WTC11 (cell line): ENCODE measurements at places on chromosomes 2 and 18. TPM values are rescaled to one million over a fixed set of nuclear protein-coding genes. Genes with fewer than 3 reads are reported as not detected.

Gene B3GNT7
- 151 to 197 TPM (median 194 TPM) in 3 replicates for total RNA-seq

DNA sequence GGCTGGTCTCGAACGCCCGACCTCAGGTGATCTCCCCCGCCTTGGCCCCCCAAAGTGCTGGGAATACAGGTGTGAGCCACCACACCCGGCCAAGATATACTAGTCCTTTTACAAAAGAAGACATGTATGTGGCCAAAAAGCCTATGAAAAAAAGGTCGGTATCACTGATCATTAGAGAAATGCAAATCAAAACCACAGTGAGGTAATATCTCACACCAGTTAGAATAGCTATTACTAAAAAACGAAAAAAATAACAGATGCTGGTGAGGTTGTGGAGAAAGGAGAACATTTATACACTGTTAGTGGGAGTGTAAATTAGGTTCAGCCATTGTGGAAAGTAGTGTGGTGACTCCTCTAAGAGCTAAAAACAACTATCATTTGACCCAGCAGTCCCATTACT lies 26.4 kb downstream of the KLHL23 start:
- 0 out of 2 replicates have a peak, but pooled peaks cover 5% of the 10 kb centered on the region for H3K4me1 ChIP-seq
- H3K27ac ChIP-seq, result no peak overlapping the region
- no peak overlapping the region for H3K4me3 ChIP-seq
- peaks cover 31% of the 10 kb centered on the region for H3K36me3 ChIP-seq
- no peak for DNase-seq
- H3K27me3 ChIP-seq, result no peaks in the 10 kb centered on the region

- H3K4me1 ChIP-seq, result peaks cover 14% of the 10 kb centered on the region
- no peak overlapping the region for H3K4me3 ChIP-seq
- H3K27me3 ChIP-seq, result no peaks in the 10 kb centered on the region; the same call in 1 of the 2 replicates
- H3K27ac ChIP-seq, result no peak overlapping the region
- no peak for DNase-seq
- H3K36me3 ChIP-seq, result no peaks in the 10 kb centered on the region
Measured at GRCh38 chr2:96157649-96158553, 12.7 kb upstream of the DUSP2 start.

Gene KCNK3
- 0.22 to 0.30 TPM (median 0.30 TPM) in 3 replicates for total RNA-seq

- no peaks in the 10 kb centered on the region for H3K27me3 ChIP-seq
- H3K4me1 ChIP-seq, result peaks cover 9% of the 10 kb centered on the region
- no peak overlapping the region for H3K27ac ChIP-seq
- H3K4me3 ChIP-seq, result no peak overlapping the region
- no peaks in the 10 kb centered on the region for H3K36me3 ChIP-seq
- no peak for DNase-seq
Measured at GRCh38 chr2:62013641-62014040, 108.2 kb downstream of the COMMD1 start.

GRCh38 chr2:232018181-232018580 lies 56.7 kb downstream of the DIS3L2 start:
- no peak overlapping the region for H3K4me3 ChIP-seq
- no peak for DNase-seq
- H3K4me1 ChIP-seq, result 0 out of 2 replicates have a peak, but pooled peaks cover 5% of the 10 kb centered on the region
- no peaks in the 10 kb centered on the region; the same call in 1 of the 2 replicates for H3K36me3 ChIP-seq
- no peak overlapping the region for H3K27ac ChIP-seq

GRCh38 chr2:61660511-61661388 lies 122.6 kb upstream of the XPO1 start:
- H3K36me3 ChIP-seq, result no peaks in the 10 kb centered on the region
- H3K27me3 ChIP-seq, result no peaks in the 10 kb centered on the region
- peaks cover 6% of the 10 kb centered on the region; the same call in 1 of the 2 replicates for H3K4me1 ChIP-seq
- no peak overlapping the region for H3K4me3 ChIP-seq

- no peaks in the 10 kb centered on the region for H3K36me3 ChIP-seq
- H3K27ac ChIP-seq, result no peak overlapping the region
- no peak overlapping the region for H3K4me3 ChIP-seq
- H3K4me1 ChIP-seq, result peaks cover 53% of the 10 kb centered on the region
- peaks cover under 1% of the 10 kb centered on the region for H3K27me3 ChIP-seq
Measured at GRCh38 chr18:47975105-47975504, 44.6 kb upstream of the SMAD2 start.

- peaks cover 27% of the 10 kb centered on the region for H3K36me3 ChIP-seq
- peak overlapping the region; percentile 88 for H3K27ac ChIP-seq
Measured at GRCh38 chr18:9494778-9495331, 19.5 kb downstream of the RALBP1 start.

DNA sequence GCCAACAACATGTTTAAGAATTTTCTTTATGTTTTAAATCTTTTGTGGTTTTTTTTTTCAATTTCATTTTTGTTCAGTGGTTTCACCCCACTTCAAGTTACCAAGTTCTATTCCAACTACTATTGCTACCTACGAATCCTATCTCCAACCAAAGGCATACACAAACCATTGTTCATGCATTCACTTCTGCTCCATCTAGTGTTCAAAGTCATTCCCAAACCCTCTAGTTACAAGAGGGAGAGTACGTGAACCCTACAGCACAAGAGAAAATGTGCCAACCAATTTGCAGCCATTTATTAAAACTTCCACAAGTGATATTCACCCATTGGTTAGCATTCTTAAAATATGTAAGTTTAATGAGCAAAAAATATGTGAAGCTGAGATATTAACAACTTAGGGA lies 295.1 kb upstream of the KYNU start:
- no peak overlapping the region for H3K27ac ChIP-seq
- no peaks in the 10 kb centered on the region for H3K36me3 ChIP-seq
- H3K4me1 ChIP-seq, result 0 out of 2 replicates have a peak, but pooled peaks cover 3% of the 10 kb centered on the region
- H3K27me3 ChIP-seq, result no peaks in the 10 kb centered on the region
- DNase-seq, result no peak

DNA sequence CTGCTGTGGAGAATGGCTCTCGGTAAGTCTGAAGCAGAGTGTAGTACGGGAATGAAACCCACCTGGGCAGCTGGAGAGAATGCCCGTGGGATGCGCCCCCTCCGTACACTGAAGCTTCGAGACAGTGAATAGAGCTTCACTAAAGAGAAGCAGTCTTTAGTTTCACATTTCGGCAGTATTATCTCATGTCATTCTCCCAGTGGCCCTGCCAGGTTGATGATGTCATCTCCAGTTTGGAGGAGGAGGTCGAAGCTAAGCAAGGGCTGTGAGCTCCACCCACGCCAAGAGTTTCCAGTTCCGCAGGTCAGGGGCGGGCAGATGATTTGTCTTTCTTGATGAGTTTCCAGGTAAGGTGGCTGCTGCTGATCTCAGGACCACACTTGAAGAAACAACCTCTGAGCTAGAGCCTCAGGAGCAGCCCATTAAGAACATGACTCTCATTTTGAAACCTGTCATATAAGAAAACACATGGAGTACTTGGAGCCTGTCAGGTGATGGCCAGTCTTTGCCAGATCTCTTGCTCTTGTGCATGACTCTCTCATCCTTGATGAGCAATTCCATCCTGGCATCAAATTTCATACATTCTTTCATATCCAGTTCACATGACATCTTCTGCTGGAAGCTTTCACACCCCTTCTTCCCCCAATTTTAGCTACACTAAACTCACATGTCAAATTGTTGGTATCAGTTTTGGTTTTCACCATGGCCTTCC lies 475.0 kb downstream of the RNF144A start:
- no peak for DNase-seq
- peaks cover 5% of the 10 kb centered on the region; the same call in 1 of the 2 replicates for H3K4me1 ChIP-seq
- H3K27ac ChIP-seq, result no peak overlapping the region
- H3K36me3 ChIP-seq, result no peaks in the 10 kb centered on the region
- H3K4me3 ChIP-seq, result no peak overlapping the region

DNA sequence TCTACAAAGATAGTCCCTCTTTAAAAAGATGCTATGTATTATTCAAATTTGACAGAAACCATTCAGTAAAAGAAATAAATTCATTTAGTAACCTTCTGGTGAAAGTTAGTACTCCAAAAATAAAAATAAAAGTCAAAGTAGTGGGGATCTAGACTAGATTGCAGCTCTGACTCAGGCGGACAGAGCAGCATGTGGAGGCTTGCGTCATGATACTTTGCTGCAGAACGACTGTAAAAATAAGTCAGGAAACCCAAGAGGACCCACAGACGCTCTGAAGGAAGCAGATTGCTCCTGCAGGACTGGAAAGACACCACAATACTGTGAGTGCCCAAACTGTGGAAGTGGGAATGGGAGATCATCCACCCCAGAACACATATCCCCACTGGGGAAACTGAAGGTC lies 301.9 kb downstream of the RIT2 start:
- H3K27ac ChIP-seq, result no peak overlapping the region
- H3K4me3 ChIP-seq, result no peak overlapping the region

GRCh38 chr2:97654791-97655190 lies 8.9 kb downstream of the COX5B start:
- H3K27ac ChIP-seq, result no peak overlapping the region
- no peaks in the 10 kb centered on the region for H3K4me1 ChIP-seq
- DNase-seq, result no peak

Gene CCT7
- total RNA-seq, result 482 to 518 TPM (median 514 TPM) in 3 replicates

GRCh38 chr2:72893594-72894319 lies 6.5 kb downstream of the SPR start:
- peaks cover 60% of the 10 kb centered on the region for H3K27me3 ChIP-seq
- H3K4me3 ChIP-seq, result no peak overlapping the region
- H3K36me3 ChIP-seq, result no peaks in the 10 kb centered on the region
- peak; percentile 83 for DNase-seq
- H3K4me1 ChIP-seq, result peaks cover 33% of the 10 kb centered on the region

Gene LRP2
- 0.59 to 1.2 TPM (median 1.0 TPM) in 3 replicates for total RNA-seq

Gene MYOM1
- total RNA-seq, result 0.35 to 0.64 TPM (median 0.53 TPM) in 3 replicates

- peaks cover 11% of the 10 kb centered on the region for H3K4me1 ChIP-seq
- no peak overlapping the region for H3K4me3 ChIP-seq
- no peak for DNase-seq
- H3K27ac ChIP-seq, result no peak overlapping the region
- H3K36me3 ChIP-seq, result no peaks in the 10 kb centered on the region; the same call in 1 of the 2 replicates
- no peaks in the 10 kb centered on the region; the same call in 1 of the 2 replicates for H3K27me3 ChIP-seq
Measured at GRCh38 chr2:37543999-37544557, 127.4 kb downstream of the CDC42EP3 start.

Gene POTEI
- total RNA-seq, result 2.2 to 3.2 TPM (median 2.7 TPM) in 3 replicates

GRCh38 chr2:193980599-193980998 lies 1676.4 kb upstream of the SLC39A10 start:
- peaks cover 21% of the 10 kb centered on the region for H3K36me3 ChIP-seq
- H3K27me3 ChIP-seq, result no peaks in the 10 kb centered on the region
- peak overlapping the region; percentile 95 for H3K27ac ChIP-seq
- H3K4me3 ChIP-seq, result no peak overlapping the region
- peaks cover 17% of the 10 kb centered on the region for H3K4me1 ChIP-seq

DNA sequence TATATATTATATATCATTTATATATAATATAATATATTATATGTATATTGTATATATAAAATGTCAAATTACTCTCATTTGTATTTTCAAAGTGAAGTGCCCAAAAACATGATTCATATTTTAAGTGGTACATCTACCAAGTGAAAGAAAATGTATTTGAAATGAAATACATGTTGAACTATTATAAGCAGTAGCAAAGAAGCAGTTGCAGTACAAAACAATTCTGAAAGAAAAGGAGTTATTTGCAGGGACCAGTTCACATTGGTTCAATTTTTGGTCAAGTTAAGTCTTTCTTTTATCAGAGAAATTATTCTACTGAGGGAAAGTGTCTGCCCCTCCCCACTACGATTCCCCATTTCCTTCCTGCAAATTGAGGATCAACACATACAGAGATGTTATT lies 51.9 kb downstream of the APLF start:
- no peak for DNase-seq
- no peaks in the 10 kb centered on the region for H3K27me3 ChIP-seq
- H3K36me3 ChIP-seq, result no peaks in the 10 kb centered on the region
- H3K27ac ChIP-seq, result no peak overlapping the region
- H3K4me3 ChIP-seq, result no peak overlapping the region

DNA sequence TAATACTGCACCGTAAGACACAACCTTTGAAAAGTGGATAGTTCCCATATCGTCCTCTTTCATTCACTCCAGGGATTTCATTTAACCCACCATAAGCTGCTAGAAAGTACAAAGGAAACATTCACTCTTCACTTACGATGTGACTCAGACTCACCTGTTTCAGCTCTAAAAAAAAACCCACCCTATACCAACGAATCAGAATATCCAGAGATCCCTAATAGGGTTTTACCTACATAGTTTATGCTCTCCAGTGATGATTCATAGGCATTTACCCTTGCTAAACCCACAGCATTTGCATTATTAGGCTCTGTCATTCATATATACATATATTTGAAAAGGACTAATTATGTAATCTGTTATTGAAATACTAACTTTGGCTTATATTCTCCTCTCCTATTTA lies 60.2 kb downstream of the PRPF40A start:
- DNase-seq, result no peak
- peaks cover 68% of the 10 kb centered on the region for H3K36me3 ChIP-seq
- no peaks in the 10 kb centered on the region for H3K27me3 ChIP-seq
- no peak overlapping the region for H3K4me3 ChIP-seq

- peaks cover 10% of the 10 kb centered on the region; the same call in 1 of the 2 replicates for H3K4me1 ChIP-seq
- H3K4me3 ChIP-seq, result no peak overlapping the region
- H3K36me3 ChIP-seq, result peaks cover 8% of the 10 kb centered on the region
- no peak for DNase-seq
Measured at GRCh38 chr2:33412920-33413319, 63.5 kb upstream of the RASGRP3 start.

- H3K4me1 ChIP-seq, result peaks cover 21% of the 10 kb centered on the region
- H3K36me3 ChIP-seq, result no peaks in the 10 kb centered on the region
- DNase-seq, result no peak
- H3K27ac ChIP-seq, result no peak overlapping the region
- no peaks in the 10 kb centered on the region for H3K27me3 ChIP-seq
- no peak overlapping the region for H3K4me3 ChIP-seq
Measured at GRCh38 chr2:162041485-162041884, 32.5 kb downstream of the DPP4 start.

GRCh38 chr18:10518595-10519255 lies 7.1 kb upstream of the NAPG start:
- H3K4me3 ChIP-seq, result no peak overlapping the region
- peaks cover 7% of the 10 kb centered on the region for H3K4me1 ChIP-seq
- H3K36me3 ChIP-seq, result no peaks in the 10 kb centered on the region
- no peaks in the 10 kb centered on the region for H3K27me3 ChIP-seq
- no peak overlapping the region for H3K27ac ChIP-seq

Gene FIGN
- total RNA-seq, result 19.4 to 23.8 TPM (median 23.1 TPM) in 3 replicates

Gene C1GALT1C1L
- total RNA-seq, result 0.16 to 0.46 TPM (median 0.44 TPM) in 3 replicates

Gene KANSL1L
- 11.1 to 12.2 TPM (median 11.4 TPM) in 3 replicates for total RNA-seq

DNA sequence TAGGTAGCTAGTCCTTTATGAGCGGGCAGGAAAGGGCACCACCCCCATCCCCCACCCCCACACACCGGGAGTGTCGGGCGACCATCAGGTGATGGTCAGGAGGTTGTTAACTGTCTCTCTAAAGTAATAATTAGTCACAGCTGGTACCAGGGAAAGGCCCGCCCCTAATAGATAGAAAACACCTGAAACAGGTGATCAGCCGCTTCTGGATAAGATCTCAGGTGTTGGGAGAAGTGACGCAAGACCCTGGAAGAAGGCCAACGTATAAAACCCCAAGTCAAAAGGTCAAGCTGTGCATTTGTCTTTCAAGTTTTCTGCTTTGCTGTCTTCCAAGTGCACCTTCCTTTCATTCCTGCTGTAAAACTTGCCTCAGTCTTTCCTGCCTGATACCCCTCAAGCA lies 59.6 kb upstream of the LINC00305 start:
- H3K4me3 ChIP-seq, result no peak overlapping the region
- H3K27ac ChIP-seq, result no peak overlapping the region
- H3K36me3 ChIP-seq, result peaks cover 6% of the 10 kb centered on the region; the same call in 1 of the 2 replicates
- peaks cover 51% of the 10 kb centered on the region for H3K4me1 ChIP-seq
- H3K27me3 ChIP-seq, result no peaks in the 10 kb centered on the region

Gene ANTXR1
- total RNA-seq, result 30.0 to 37.7 TPM (median 36.8 TPM) in 3 replicates

- H3K27ac ChIP-seq, result no peak overlapping the region
- no peaks in the 10 kb centered on the region for H3K36me3 ChIP-seq
Measured at GRCh38 chr2:43790147-43790546, 16.3 kb downstream of the DYNC2LI1 start.
